ENCODE measurements at places on chromosomes 12 and 14.

DNA sequence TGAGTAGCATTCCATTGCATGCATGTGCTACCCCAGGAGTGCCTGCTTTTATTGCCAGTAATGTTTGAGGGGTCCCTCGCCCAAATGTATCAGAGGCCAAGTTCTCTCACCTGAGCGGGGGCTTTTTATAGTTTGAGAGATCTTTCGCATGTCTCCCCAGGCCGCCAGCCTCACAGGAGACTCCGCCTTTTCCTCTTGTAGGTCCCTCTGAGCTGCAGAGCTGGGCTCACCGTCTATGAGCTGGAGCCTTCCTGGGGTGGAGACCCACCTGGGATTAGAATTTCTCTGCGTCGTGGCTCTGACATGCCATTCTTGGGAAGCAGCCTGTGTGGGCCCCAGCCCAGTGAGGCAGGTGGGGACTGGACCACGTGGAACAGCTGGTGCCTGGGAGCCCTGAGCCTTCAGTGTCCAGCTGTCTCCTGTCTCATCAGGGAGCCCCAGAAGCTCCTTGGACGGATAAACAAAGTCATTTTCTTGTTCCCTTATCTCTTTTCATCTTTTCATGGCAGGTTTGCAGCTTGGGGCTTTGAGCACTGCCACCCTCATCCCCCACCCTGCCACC is 261.7 kb upstream of the CRY1 start:
- DNase-seq = no peak

DNA sequence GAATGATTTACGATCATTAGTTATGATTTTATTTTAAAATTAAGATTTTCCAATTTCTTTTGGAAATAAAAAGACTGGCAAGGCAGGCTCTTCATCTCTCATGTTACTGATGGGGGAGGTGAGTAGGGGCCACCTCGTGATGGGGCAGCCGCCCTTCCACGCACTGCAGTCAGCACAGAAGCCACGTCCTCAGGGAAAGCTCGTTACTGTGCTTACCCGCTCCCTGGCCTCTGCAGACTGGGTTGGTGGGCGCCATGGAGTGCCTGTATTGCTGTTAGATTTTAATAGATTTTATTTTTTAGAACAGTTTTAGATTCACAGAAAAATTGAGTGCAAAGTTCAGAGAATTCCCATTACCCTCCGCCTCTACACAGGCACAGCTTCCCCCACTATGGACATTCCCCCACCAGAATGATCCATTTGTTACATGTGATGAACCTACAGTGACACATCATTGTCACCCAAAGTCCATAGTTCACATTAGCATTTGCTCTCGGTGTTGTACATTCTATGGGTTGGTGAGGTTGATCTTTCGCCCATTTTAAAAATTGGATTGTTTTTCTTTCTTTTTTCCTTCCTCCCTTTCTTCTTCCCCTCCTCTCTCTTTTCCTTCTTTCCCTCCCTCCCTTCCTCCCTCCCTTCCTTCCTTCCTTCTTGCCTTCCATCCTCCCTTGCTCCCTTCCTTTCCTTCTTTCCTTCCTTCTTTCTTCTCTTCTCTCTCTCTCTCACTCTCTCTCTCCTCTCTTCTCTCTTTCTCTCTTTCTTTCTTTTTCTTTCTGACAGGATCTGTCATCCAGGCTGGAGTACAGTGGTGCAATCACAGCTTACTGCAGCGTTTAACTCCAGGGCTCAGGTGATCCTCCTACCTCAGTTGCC is 30.7 kb downstream of the ADGRD1 start:
- no peak for DNase-seq

- no peak for DNase-seq
Observed at GRCh38 chr12:78560633-78561032, 303.9 kb upstream of the SYT1 start.

GRCh38 chr14:85634205-85634604 is 104.3 kb downstream of the FLRT2 start:
- DNase-seq = no peak

- DNase-seq = no peak
Observed at GRCh38 chr12:94677778-94678177, 27.4 kb upstream of the TMCC3 start.

DNA sequence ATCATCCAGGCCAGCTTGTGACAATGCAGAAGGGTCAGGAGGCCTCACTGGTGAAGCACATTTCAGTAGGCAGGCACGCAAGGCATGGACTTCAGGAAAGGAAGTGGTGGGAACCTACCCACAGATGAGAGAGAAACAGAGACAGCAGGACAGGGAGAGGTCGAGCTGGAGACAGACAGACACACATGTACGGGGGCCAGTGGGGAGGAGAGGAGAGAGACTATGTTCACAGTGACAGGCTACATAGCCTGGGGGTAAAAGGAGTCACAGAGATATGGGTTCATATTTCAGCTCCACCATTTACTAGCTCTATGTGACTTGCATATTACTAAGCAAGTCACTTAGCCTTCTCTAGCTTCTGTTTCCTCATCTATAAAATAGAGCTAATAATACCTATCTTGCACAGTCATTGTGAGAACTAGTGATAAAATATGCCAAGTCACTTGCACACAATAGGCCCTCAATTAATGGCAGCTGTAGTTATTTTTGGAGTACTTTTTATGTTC is 91.1 kb upstream of the FUT8 start:
- DNase-seq = no peak

DNA sequence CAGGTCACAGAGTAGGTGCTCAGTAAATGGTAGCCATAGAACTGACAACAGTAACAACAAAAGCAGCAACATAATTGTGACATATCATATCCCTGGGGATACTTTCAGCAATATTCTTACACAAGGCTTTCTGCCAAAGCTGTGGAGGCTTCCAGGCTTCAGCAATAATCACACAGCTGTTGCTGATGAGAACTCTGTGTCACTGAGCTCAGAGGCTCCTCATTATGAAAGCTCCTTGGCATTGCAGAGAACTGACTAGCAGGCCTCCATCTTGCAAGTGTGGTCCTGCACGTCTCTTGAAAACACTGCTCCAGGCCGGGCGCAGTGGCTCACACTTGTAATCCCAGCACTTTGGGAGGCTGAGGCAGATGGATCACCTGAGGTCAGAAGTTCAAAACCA is 97.3 kb upstream of the BTG1 start:
- no peak for DNase-seq

DNA sequence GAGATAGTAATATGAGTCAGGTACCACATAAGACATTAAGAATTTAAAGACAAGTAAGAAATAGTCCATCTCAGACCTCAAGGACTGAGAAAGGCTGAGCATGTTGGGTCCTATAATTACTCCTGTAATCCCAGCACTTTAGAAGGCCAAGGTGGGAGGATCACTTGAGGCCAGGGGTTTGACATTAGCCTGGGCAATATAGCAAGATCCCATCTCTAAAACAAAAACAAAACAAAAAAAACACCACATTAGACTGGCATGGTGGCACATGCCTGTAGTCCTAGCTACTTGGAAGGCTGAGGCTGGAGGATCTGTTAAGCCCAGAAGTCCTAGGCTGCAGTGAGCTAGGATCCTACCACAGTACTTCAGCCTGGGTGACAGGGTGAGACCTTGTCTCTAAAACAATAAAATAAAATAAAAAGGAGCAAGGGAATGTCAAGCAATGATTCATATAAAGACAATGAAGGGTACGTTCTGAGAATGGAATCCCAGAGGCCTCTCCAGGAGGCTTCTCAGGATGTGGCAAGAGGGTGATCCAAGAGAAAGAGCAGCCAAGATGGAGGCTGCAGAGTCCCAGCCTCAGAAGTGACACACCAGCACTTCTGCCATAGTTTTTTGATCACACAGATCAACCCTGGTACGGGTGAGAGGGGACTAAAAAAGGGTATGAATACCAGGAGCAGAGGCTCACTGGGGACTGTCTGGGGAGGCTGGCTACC is 206.4 kb downstream of the CRADD start:
- DNase-seq = no peak

- peak; percentile 68 for DNase-seq
Observed at GRCh38 chr12:118055144-118055557, 5.8 kb downstream of the WSB2 start.

GRCh38 chr14:69643430-69644200 is 32.2 kb downstream of the SUSD6 start:
- no peak for DNase-seq

- no peak for DNase-seq
Observed at GRCh38 chr14:67463900-67464299, 24.6 kb downstream of the TMEM229B start.

DNA sequence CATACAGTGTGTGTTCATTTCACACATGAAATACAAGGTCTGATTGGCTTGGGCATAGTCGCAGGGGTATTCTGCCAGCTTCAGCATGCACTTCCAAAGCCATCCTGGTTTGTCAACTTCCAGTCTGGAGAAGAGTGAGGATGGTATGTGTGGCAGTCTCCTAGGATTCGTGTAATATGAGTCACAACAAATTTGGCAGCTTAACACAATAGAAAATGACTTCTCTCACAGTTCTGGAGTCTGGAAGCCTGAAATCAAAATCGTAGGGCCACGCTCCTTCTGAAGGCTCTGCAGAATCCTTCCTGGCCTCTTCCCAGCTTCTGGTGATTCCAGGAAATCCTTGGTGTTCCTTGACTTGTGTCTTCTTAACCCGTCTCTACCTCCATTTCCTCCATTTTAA is 167.5 kb downstream of the PPM1H start:
- DNase-seq = no peak

DNA sequence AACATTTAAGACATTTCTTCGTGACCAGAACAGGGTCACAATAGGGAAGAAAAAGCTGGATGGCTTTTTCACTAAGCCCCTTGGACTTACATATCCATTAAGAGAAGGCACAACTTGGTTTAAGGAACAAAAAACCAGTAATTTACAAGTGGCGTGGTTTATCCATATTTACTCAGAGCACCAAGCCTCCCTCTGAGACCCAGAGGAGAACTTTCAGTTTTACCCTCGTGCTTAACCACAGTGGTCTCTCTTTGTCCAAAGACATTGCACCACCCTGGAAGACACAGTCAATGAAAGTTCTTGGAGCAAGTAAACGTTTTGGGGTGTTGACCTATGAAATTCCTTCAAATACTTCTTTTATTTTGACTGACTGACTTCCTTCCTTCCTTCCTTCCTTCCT is 52.5 kb downstream of the SSPN start:
- DNase-seq = no peak

DNA sequence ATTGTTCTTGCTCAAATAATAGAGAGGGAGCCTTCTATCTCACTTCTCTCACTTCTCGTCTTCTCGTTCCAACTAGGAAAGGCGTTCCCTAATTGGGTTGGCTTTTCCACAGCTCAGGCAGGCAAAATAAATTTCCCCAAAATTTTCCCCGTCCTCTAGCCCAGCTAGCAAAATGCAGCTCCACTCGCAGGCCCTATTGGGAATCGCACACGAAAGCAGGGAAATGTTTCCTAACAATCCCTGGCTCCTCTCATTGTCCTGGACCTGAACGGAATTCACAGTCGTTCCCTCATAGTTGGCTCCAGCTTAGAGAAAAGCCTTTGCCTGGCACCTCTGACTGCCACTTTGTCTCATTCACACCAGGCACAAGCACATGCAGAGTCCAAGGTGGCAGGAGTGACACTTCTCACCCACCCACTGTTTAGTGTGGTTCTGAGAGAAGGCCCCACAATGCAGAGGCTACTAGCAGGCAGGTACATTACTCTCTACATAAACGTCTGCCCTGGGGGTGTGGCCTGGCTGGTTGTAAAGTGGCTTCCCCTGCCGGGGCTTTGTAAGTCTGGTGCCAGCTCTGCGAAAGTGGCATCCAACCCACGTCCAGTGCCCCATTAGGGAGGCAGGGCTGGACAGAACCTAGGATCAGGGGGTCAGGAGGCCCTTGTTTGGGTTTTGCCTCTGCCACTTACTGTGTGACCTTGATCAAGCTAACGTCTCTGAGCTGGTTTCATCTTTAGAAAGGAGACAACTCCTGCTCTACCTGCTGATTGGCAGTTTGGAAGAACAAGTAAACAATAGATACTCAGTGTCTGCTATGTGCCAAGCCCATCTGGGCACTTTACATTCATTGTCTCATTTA is 4.2 kb downstream of the SERPINA10 start:
- no peak for DNase-seq

GRCh38 chr12:127538316-127538715 is 728.7 kb upstream of the TMEM132C start:
- no peak for DNase-seq

- DNase-seq = no peak
Observed at GRCh38 chr12:111788178-111788654, 21.5 kb downstream of the ALDH2 start.

GRCh38 chr14:69151458-69152180 is 1.3 kb downstream of the DCAF5 start:
- DNase-seq = peak; percentile 83

GRCh38 chr12:62731055-62731820 is 203.7 kb downstream of the PPM1H start:
- DNase-seq = no peak

- DNase-seq = no peak
Observed at GRCh38 chr12:75591628-75592027, 80.2 kb upstream of the KRR1 start.

GRCh38 chr14:75306927-75307699 is 28.5 kb downstream of the FOS start:
- no peak for DNase-seq

- DNase-seq = no peak
Observed at GRCh38 chr12:5220835-5221234, 177.2 kb downstream of the KCNA5 start.

DNA sequence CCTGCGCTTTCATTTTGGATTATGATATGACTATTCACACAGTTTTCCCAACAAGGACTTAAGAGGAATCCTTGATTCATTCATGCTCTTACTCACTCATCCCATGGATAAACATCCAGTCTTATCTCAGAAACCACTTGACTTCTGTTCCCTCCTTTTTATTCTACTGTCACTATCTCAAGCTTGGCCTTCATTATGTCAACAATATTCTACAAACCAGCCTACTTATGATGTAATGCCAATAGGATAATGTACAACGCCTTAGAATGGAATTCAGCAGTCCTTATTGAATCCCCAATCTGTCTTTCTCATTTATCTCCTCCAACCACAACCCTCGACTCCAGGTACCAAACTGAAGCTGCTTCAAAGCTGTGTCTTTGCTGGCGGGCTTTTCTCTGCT is 448.5 kb downstream of the PDZRN4 start:
- no peak for DNase-seq

GRCh38 chr12:89578499-89578898 is 52.7 kb upstream of the POC1B start:
- no peak for DNase-seq

- no peak for DNase-seq
Observed at GRCh38 chr14:99286761-99287160, 14.8 kb upstream of the BCL11B start.

GRCh38 chr12:93533310-93533709 is 39.2 kb upstream of the SOCS2 start:
- no peak for DNase-seq

- DNase-seq = no peak
Observed at GRCh38 chr14:24441904-24442239, 704 bp downstream of the SDR39U1 start.

GRCh38 chr14:89661392-89661791 is 244.4 kb upstream of the FOXN3 start:
- no peak for DNase-seq

- peak; percentile 56 for DNase-seq
Observed at GRCh38 chr12:6871052-6871957, 1.8 kb downstream of the SPSB2 start.
